ENCODE measurements at places on chromosomes 16 and 17. TPM values are rescaled to one million over a fixed set of nuclear protein-coding genes. Genes with fewer than 3 reads are reported as not detected.

The NOTUM gene
- total RNA-seq: not detected

The P3H4 gene
- total RNA-seq: 55.5 TPM

DNA sequence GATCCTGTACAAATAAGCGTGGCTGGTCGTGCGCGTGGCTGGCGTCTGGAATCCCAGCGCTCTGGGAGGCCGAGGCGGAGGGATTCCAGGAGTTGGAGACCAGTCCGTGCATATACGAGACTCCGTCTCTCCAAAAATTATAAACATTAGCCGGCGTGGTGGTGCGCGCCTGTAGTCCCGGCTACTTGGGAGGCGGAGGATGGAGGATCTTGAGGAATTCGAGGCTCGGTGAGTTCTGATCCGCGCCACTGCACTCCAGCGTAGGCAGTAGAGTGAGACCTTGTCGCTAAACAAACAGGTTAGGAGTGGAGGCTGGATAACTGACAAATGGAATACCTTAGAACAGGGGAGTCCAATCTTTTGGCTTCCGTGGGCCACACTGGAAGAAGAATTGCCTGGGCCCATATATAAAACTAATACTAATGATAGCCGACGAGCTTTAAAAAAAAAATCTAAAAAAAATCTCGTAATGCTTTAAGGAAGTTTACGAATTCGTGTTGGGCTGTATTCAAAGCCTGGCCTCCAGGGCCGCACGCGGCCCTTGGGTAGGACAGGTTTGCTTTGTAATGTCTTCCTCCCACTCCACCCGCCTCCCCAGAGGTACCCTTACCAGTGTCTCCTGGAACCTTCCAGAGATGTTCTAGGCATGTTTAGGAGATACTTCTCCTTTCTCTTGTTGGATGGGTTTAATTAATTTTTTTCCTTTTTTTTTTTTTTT is 909 bp upstream of the RSL1D1 start:
- no peak for DNase-seq

DNA sequence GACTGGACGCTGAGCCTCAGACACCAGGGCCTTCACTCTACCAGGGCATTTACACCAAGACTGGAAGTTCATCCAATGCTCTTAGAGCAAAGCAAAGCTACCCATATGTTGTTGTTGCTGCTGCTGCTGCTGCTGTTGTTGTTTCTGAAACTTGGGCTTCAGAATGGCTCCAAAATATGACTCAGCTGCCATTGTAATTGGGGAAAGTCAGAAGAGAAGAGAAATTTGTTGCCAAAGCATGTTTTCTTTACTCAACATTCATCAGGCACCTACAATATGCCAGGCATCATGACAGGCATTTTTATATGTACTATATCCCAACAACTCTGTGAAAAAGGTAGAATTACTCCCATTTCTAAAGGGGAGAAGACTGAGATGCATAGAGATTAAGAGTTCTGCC is 11.9 kb downstream of the KRT32 start:
- no peak for DNase-seq

GRCh38 chr16:55672471-55672870 is 16.7 kb downstream of the SLC6A2 start:
- no peak for DNase-seq

The TLCD3A gene
- 35.6 TPM for total RNA-seq

DNA sequence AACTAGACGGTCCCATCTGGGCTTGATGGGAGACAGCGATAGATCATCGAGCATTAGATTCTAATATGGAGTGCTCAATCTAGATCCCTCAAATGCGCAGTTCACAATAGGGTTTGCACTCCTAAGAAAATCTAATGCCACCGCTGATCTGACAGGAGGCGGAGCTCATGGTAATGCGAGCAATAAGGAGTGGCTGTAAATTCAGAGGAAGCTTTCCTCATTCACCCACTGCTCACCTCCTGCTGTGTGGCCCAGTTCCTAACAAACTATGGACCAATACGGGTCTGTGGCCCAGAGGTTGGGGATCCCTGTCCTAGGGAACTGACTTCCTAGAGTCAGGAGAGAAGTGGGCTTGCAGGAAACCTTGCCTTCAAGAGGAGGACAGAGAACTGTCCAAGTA is 25.2 kb upstream of the AMZ2 start:
- no peak for DNase-seq

DNA sequence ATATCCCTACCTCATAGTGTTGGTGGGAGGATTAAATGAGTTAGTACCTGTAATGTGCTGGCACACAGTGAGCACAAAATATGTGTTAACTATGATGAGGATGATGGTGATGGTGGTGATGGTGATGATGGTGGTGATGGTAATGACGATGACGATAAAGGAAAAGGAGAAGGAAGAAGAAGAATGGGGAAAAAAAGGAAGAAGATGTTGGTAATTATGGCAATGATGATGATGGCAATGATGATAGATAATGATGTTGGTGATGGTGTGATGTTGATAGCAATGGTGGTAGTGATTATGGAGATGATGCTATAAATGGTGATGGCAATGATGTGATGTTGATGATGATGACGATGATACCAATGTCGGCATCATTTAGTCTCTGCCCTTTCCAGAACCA is 270.2 kb downstream of the GRIN2A start:
- DNase-seq: no peak

DNA sequence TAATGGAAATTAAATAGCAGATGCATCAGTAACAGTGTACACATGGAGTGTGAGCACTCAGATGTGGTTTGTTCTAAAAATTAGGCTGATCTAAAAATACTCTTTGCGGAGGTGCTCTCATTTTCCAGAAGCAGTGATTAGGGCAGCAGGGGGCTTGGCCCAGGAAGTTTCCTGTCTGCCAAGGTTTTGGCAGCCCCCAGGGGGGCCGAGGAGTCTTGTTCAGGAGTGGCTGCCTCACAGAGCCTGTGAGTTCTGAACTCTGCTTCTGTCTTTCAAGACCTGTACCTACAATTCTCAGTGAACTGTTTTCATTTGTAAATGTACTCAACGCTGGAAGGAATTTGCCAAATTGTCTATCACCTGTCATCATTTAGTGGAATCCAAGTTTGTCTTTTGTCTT is 388.4 kb upstream of the CDH11 start:
- DNase-seq: no peak

The ABCC11 gene
- not detected for total RNA-seq

GRCh38 chr17:8859804-8860430 is 7.6 kb downstream of the PIK3R6 start:
- no peak for DNase-seq

DNA sequence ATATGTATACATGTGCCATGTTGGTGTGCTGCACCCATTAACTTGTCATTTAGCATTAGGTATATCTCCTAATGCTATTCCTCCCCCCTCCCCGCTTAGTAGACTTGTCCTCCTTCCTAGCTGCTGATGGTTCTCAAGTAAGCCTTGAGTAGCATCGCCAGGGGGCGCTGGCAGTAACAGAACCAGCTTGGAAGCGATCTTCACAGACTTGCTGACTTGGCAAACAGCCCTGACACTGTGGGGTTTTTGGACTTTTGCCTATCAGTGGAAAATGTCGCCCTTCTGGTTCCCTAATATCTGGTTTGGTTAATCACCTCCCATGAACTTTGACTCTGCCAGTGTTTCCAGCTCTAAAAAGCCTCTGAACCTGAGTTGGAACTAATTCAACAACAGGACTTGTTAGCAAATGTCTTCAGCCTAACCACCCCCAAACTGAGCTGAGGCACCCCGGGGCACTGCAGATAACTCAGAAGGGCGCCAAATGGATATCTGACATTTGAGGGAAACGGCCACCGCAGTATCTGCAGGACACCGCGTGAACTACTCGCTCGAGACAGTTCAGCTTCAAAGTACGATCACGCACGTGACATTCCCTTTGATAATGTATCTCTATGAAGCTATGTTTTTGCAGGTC is 15.4 kb upstream of the SPATA32 start:
- DNase-seq: peak; percentile 43

- DNase-seq: no peak
These were observed 917 bp upstream of the TBX2 start for GRCh38 chr17:61398721-61399130.

GRCh38 chr16:86231321-86231995 is 278.9 kb upstream of the FOXF1 start:
- DNase-seq: no peak

The NPTX1 gene
- total RNA-seq: not detected

- no peak for DNase-seq
These were observed 147.6 kb downstream of the SOX9 start for GRCh38 chr17:72268431-72268830.

DNA sequence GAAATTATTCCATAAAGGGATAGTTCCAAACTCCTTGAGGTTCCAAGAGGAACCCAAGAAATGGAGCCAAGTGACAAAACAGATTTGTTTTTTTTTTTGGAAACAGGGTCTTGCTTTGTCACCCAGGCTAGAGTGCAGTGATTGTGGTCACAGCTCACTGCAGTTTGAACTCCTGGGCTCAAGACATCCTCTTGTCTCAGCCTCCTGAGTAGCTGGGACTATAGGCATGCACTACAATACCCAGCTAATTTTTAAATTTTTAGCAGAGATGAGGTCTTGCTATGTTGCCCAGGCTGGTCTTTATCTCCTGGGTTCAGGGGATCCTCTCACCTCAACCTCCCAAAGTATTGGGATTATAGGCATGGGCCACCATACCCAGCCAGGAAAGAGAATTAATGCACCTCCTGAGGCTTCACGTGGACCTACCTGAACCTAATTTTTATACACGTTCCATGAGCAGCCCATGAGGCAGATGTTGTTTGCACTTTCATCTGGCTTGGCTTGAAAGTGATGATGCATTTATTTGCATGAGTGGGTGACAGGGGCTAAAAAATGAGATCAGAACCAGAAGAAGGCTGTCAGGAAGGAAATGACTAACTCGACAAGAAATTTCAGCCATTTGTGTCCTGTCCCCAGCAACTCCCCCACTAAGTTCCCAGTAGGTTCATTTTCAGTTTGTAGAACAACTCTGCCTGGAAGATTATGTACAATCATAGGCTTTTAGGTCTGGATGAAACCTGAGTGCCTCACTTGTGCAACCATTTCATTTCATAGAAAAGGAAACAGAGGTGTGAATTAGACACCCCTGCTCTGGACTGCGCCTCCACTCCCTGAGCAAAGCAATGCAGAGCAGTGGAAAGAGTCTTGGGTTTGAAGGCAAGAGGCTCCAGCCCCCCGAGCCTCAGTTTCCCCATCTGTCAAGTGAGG is 10.3 kb upstream of the IRF8 start:
- peak; percentile 71 for DNase-seq

The TBC1D3E gene
- not detected for total RNA-seq

DNA sequence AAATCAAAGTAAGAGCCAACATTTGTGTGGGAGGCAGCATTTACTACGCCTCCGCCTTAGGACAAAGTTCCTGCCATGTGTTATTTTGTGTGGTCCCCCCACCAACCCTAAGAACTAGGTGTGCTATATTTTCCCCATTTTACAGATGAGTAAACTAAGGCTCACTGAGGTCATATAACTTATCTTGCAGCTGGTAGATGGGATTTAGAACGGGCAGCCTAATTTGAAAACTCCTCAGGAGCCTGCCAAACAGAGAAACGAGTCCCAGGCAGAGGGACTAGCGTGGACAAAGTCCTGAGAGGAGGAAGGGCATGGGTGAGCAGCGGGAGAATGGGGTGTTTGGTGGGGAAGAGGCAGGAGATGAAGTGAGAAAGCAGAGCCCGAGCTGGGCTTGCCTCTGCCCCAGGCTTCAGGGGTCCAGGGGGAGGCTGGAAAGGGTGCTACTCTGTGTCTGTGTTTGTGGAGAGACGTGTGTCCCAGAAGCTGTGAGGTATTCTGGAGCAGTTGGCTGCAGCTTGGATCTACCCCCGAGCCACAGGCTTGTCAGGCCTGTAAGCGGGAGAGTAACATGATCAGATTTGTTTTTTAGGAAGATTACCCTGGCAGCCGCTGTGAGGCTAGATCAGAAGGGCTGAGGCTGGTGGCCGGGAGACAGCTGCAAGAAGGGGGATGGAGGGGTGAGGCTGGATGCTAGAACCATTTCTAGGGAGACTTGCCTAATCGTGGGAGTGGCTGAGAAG is 5.0 kb downstream of the MLLT6 start:
- no peak for DNase-seq

- no peak for DNase-seq
These were observed 48.5 kb upstream of the IRF8 start for GRCh38 chr16:85850344-85850880.
